ENCODE measurements at places on chromosomes 3 and 15. TPM values are rescaled to one million over a fixed set of nuclear protein-coding genes. Genes with fewer than 3 reads are reported as not detected.

The KBTBD8 gene
- polyA plus RNA-seq = 1.8 TPM

The GPR27 gene
- 2.8 TPM for polyA plus RNA-seq

The GRM2 gene
- 1.3 TPM for polyA plus RNA-seq

The CORO2B gene
- polyA plus RNA-seq = 24.8 TPM

The UMPS gene
- 36.2 TPM for polyA plus RNA-seq
